ENCODE measurements at places on chromosomes 4 and X. TPM values are rescaled to one million over a fixed set of nuclear protein-coding genes. Genes with fewer than 3 reads are reported as not detected.
A peak's percentile ranks its signal among the peaks of the same experiment; 100 is the strongest.

DNA sequence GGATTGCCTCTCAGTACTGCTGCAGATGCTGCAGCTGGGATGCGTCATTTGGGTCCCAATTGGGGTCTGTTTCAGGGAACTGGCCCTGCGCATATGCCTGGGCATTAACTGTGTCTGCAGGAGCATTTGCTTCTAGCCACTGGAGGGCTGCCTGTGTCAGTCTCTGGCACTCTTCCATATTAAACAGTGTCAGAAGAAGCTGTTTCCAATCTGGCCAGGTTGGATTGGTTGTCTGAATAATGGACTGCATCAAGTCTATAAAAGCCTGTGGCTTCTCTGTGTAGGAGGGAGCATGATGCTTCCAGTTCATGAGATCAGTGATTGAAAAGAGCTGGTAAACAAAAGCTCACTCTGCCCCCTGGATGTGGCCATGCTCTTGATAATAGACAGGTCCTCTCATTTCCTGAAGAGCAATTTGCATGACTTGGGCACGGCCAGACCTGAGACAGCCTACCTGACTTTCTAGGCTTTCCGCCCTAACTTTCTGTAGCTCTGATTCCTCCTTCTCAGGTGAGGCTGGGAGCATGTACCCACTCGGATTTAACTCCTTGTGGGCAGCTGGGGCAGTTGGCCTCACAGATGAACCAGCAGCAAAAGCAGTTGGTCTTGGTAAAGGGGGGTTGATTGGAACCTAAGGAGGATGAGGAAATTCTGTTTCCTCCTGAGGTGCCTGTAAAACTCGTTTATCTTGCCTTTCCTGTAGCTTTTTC, 29.2 kb downstream of the SULT1E1 start:
- H3K4me1 ChIP-seq, result peaks cover 14% of the 10 kb centered on the region
- no peaks in the 10 kb centered on the region for H3K27me3 ChIP-seq
- H3K4me3 ChIP-seq, result no peak overlapping the region
- no peaks in the 10 kb centered on the region for H3K36me3 ChIP-seq

The CAPN6 gene
- not detected for total RNA-seq

The DMRTC1 gene
- 0.18 TPM for total RNA-seq

The LDB2 gene
- total RNA-seq, result not detected

GRCh38 chrX:26411045-26411444, 195.1 kb downstream of the MAGEB5 start:
- H3K27ac ChIP-seq, result no peak overlapping the region
- no peak overlapping the region for H3K4me3 ChIP-seq
- no peaks in the 10 kb centered on the region for H3K36me3 ChIP-seq
- no peak for DNase-seq

The ETDB gene
- not detected for total RNA-seq

The STBD1 gene
- total RNA-seq, result 0.14 TPM

- peak overlapping the region; percentile 26 for H3K27ac ChIP-seq
- peaks cover 8% of the 10 kb centered on the region for H3K36me3 ChIP-seq
- DNase-seq, result no peak
- H3K4me1 ChIP-seq, result peaks cover 70% of the 10 kb centered on the region
These were observed 143.5 kb downstream of the TSPAN5 start for GRCh38 chr4:98514741-98515469.

DNA sequence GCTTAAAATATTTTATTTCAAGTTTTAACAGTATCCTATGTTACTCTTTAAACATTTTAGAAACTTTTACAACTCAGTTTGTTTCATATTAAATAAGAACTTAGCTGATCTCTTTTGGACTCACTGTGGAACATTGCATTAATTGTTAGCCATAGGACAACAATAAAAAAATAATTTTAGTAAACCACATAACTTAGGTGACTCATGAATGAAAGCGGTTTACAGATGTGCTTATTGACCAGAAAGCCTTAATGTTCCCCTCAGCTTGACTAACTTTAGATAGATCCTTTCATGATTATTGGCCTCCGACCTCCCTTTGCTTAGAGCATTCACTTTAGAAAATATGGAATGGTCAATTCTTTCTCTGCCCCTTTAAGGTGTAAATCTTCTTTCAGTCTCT, 783.5 kb upstream of the MAGEB2 start:
- H3K27ac ChIP-seq, result no peak overlapping the region
- H3K4me3 ChIP-seq, result no peak overlapping the region

GRCh38 chrX:98141466-98141865, 1257.8 kb downstream of the RPA4 start:
- DNase-seq, result no peak
- no peak overlapping the region for H3K4me3 ChIP-seq
- H3K27ac ChIP-seq, result no peak overlapping the region
- no peaks in the 10 kb centered on the region for H3K4me1 ChIP-seq

DNA sequence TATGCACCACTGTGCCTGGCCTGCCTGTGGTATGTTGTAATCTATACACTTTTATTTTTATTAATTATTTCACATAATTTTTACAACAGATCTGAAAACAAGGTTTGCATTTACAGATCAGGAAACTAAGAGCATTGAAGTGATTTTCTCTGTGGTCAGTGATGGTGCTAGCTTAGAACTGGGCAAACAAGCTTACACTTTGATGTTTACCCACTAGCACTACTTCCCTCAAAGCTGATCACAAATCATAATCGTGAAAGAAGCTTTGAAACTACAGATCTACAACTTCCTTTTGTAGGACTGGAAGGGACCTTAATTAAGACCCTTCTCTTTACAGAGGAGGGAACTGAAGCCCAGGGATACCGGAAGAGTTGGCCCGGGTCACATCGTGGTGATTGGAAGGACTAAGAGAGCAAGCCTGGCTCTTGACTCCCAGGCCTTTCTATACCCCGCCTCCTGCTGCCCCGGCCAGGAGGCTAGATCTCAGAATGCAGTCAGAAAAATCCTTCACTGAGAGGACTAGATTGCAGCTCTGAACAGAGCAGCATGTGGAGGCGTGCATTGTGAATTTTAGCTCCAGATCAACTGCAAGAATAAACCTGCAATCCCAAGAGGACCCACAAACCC, 93.7 kb upstream of the ZNF827 start:
- no peaks in the 10 kb centered on the region for H3K36me3 ChIP-seq
- no peak overlapping the region for H3K27ac ChIP-seq
- H3K27me3 ChIP-seq, result peaks cover 11% of the 10 kb centered on the region
- H3K4me1 ChIP-seq, result peaks cover 13% of the 10 kb centered on the region
- DNase-seq, result no peak

DNA sequence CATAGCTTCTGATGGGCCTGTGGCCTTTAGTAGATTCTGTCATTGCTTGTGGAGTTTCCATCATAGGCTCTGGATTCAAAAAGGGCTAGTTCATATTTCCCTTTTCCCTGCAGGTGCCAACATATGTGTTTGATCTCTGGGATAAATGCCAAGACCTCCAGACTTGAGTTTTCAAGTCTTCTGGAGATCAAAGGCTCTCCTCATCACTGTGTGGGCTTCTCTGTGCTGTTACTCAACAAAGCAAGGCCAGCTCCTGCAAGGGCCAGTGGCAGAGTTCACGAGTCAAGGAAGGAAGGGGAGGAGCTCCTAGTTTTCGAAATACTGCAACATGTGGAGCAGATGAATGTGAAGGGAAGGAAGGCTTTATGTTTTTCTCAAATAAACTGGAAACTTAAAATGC, 62.7 kb upstream of the SCML1 start:
- no peak for DNase-seq
- H3K27ac ChIP-seq, result no peak overlapping the region
- H3K4me1 ChIP-seq, result no peaks in the 10 kb centered on the region
- no peak overlapping the region for H3K4me3 ChIP-seq
- H3K27me3 ChIP-seq, result no peaks in the 10 kb centered on the region

GRCh38 chr4:21474195-21474594, 474.4 kb downstream of the KCNIP4 start:
- H3K4me1 ChIP-seq, result no peaks in the 10 kb centered on the region
- H3K36me3 ChIP-seq, result no peaks in the 10 kb centered on the region
- no peak overlapping the region for H3K27ac ChIP-seq
- H3K27me3 ChIP-seq, result no peaks in the 10 kb centered on the region
- DNase-seq, result no peak
- H3K4me3 ChIP-seq, result no peak overlapping the region

DNA sequence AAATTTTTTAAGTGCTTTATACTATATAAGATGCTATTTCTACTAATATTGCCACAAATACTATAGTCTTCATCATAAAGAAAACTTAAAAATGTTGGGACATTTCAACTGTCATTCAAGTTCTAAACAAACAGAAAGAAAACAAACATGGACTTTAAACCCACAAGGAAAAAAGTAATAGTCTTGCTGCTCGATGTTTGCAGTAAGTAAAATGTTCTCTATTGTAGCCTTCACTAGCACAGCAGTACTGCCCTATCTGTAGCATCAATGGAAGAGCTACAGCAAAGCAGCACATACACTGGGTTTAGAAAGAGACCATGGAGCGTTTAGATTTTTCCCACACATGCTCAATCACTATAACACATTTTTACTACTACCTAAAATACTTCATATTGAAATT, 146.8 kb downstream of the KLHL13 start:
- H3K27me3 ChIP-seq, result no peaks in the 10 kb centered on the region
- H3K27ac ChIP-seq, result no peak overlapping the region
- no peak overlapping the region for H3K4me3 ChIP-seq
- H3K36me3 ChIP-seq, result no peaks in the 10 kb centered on the region
- DNase-seq, result no peak

GRCh38 chrX:6661736-6662135, 126.8 kb upstream of the VCX3A start:
- no peak overlapping the region for H3K27ac ChIP-seq
- no peaks in the 10 kb centered on the region for H3K36me3 ChIP-seq
- H3K4me3 ChIP-seq, result no peak overlapping the region
- no peak for DNase-seq

DNA sequence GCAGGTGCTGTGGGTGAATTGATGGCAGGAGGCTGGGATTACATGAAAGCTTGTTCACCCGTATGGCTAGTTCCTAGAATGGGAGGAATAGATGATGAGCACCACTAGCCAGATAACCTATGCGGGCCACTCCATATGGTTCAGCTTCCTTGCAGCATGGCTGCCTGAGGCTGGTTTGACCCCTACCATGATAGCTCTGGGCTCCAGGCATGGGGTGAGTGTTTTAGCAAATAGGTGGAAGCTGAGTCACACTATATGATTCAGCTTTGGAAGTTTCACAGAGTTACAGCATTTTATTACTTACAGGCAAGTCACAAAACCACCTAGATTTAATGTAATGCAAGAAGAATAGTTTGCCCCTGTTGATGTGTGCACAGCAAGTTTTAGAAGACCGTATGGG, 603.2 kb downstream of the STIM2 start:
- H3K4me3 ChIP-seq, result no peak overlapping the region
- H3K27ac ChIP-seq, result no peak overlapping the region

DNA sequence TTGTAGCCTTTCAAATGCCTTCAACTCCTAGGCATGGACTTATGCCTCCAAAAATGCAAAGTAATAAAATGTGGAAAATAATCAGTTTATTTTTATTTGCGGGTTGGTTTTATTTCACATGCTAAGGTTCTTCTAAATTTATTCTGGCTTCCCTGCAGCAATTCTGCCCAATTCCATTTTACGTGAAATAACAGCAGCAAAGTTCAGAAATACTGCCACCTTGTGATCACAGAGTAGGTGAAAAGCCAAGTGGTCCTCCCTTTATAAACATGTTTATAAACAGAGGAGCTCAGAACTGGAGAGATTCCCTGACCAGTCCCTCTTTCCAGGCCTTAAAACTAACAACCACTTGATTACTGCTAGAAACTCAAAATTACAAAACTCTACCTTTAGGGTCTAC, 14.7 kb upstream of the DCHS2 start:
- H3K4me1 ChIP-seq, result no peaks in the 10 kb centered on the region
- no peak for DNase-seq
- H3K27ac ChIP-seq, result no peak overlapping the region
- H3K27me3 ChIP-seq, result peaks cover 19% of the 10 kb centered on the region
- no peaks in the 10 kb centered on the region for H3K36me3 ChIP-seq
- no peak overlapping the region for H3K4me3 ChIP-seq

The APBB2 gene
- total RNA-seq, result 1.3 TPM

- H3K27me3 ChIP-seq, result no peaks in the 10 kb centered on the region
- no peak overlapping the region for H3K27ac ChIP-seq
- H3K4me1 ChIP-seq, result no peaks in the 10 kb centered on the region
- H3K4me3 ChIP-seq, result no peak overlapping the region
These were observed 525.0 kb upstream of the SPANXN1 start for GRCh38 chrX:144722307-144722706.

The PGAM4 gene
- not detected for total RNA-seq

The EGF gene
- total RNA-seq, result 0.34 TPM

- no peak for DNase-seq
- no peaks in the 10 kb centered on the region for H3K4me1 ChIP-seq
- H3K4me3 ChIP-seq, result no peak overlapping the region
- H3K36me3 ChIP-seq, result peaks cover 27% of the 10 kb centered on the region
- no peak overlapping the region for H3K27ac ChIP-seq
These were observed 47.1 kb downstream of the ALG13 start for GRCh38 chrX:111728096-111728495.

- no peaks in the 10 kb centered on the region for H3K36me3 ChIP-seq
- no peak for DNase-seq
- H3K4me1 ChIP-seq, result no peaks in the 10 kb centered on the region
- no peak overlapping the region for H3K27ac ChIP-seq
These were observed 96.8 kb downstream of the PJA1 start for GRCh38 chrX:69068301-69069085.

The SPANXN4 gene
- not detected for total RNA-seq

- H3K36me3 ChIP-seq, result no peaks in the 10 kb centered on the region
- no peaks in the 10 kb centered on the region for H3K27me3 ChIP-seq
- no peaks in the 10 kb centered on the region for H3K4me1 ChIP-seq
- H3K27ac ChIP-seq, result no peak overlapping the region
These were observed 181.0 kb upstream of the HCCS start for GRCh38 chrX:10930151-10930550.

GRCh38 chrX:111519215-111519614, 7.8 kb downstream of the SERTM2 start:
- peaks cover 2% of the 10 kb centered on the region for H3K27me3 ChIP-seq
- DNase-seq, result no peak
- H3K4me1 ChIP-seq, result no peaks in the 10 kb centered on the region
- H3K27ac ChIP-seq, result no peak overlapping the region
- H3K4me3 ChIP-seq, result no peak overlapping the region
- no peaks in the 10 kb centered on the region for H3K36me3 ChIP-seq

The TRAPPC11 gene
- 27.7 TPM for total RNA-seq

GRCh38 chr4:46329118-46329976, 60.6 kb downstream of the GABRA2 start:
- H3K4me3 ChIP-seq, result no peak overlapping the region
- no peak for DNase-seq
- no peaks in the 10 kb centered on the region for H3K27me3 ChIP-seq
- no peak overlapping the region for H3K27ac ChIP-seq
- no peaks in the 10 kb centered on the region for H3K36me3 ChIP-seq

- H3K4me3 ChIP-seq, result no peak overlapping the region
- peaks cover 13% of the 10 kb centered on the region for H3K36me3 ChIP-seq
- no peak overlapping the region for H3K27ac ChIP-seq
- DNase-seq, result no peak
These were observed 62.1 kb upstream of the CCDC160 start for GRCh38 chrX:134174859-134175258.

GRCh38 chr4:5558502-5558901, 149.9 kb downstream of the EVC2 start:
- H3K4me1 ChIP-seq, result no peaks in the 10 kb centered on the region
- no peaks in the 10 kb centered on the region for H3K36me3 ChIP-seq
- DNase-seq, result no peak
- H3K27me3 ChIP-seq, result peaks cover 3% of the 10 kb centered on the region

- no peak for DNase-seq
- no peaks in the 10 kb centered on the region for H3K4me1 ChIP-seq
- no peaks in the 10 kb centered on the region for H3K36me3 ChIP-seq
- no peak overlapping the region for H3K4me3 ChIP-seq
These were observed 57.2 kb upstream of the PUDP start for GRCh38 chrX:7205037-7205577.
